ENCODE measurements at places on chromosomes 3 and 15.

GRCh38 chr3:69746119-69746518 is 6.9 kb downstream of the MITF start:
- H3K27me3 ChIP-seq = peaks cover 4% of the 10 kb centered on the region
- no peak for DNase-seq
- no peaks in the 10 kb centered on the region for H3K4me1 ChIP-seq

DNA sequence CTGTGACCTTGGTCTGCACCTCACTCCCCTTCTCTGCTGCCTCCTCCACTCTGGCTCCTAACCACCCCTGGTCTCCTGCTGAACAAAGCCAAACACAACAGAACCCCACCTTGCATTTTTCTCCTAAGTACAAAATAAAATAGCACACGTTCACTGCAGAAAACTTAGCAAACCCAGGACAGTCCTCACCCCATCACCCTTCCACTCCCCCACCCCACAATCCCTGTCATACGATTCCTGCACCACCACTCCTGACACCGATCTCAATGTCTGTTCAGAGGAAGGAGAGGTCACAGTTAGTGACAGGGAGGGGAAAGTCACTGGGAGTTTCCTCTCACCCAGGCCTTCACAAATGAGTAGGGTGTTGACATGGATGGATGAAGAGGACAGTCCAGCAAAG is 4.2 kb downstream of the VPS33B start:
- H3K27ac ChIP-seq = no peak overlapping the region
- peaks cover 43% of the 10 kb centered on the region for H3K36me3 ChIP-seq
- DNase-seq = no peak
- H3K27me3 ChIP-seq = no peaks in the 10 kb centered on the region
- H3K4me3 ChIP-seq = no peak overlapping the region

GRCh38 chr15:51163843-51164242 is 69.1 kb upstream of the TNFAIP8L3 start:
- H3K27me3 ChIP-seq = no peaks in the 10 kb centered on the region
- no peak overlapping the region for H3K27ac ChIP-seq
- H3K4me3 ChIP-seq = no peak overlapping the region
- peaks cover 2% of the 10 kb centered on the region for H3K4me1 ChIP-seq
- no peak for DNase-seq

- DNase-seq = no peak
- H3K27ac ChIP-seq = peak overlapping the region; percentile 2
- no peaks in the 10 kb centered on the region for H3K27me3 ChIP-seq
These were observed 43.1 kb downstream of the AMOTL2 start for GRCh38 chr3:134330883-134331810.

DNA sequence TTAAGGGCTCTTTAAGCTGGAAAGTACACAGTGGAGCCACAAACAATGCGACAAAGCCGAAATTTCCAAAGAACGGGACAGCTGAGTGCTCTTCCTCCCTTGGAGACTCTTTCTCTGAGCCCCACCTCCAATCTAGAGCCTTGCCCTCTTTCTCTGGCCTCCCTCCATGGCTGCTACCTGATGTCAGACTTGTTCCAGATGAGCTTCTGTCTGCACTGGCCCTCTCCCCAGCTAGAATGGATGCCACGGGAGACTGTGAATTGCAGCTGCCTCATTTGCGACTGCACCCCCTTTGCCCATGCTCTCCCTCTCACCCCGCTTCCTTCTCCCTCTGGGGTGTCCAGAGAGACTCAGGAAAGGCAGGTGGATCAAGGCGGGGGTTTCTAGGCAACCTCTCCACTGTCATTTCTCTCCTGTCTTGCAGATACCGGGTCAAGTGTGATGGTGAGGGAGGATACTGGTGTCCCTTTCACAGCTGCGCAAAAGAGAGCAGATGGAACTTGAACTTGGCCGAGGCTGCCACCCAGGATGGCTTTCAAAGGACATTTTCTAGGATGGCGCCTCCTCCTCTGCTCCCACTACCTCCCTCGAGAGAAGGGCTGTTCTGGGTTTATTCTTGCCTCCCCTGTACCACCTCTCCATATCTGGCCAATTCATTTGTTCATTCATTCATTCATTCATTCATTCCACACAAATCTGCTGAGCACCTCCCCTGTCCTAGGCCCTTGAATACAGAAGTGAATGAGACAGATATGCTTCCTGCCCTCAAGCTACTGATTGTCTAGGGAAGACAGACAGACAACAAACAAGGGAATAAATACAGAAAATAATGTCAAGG is 12.8 kb downstream of the ATP2B2 start:
- no peak overlapping the region for H3K27ac ChIP-seq
- peaks cover 6% of the 10 kb centered on the region for H3K4me1 ChIP-seq
- H3K4me3 ChIP-seq = no peak overlapping the region

DNA sequence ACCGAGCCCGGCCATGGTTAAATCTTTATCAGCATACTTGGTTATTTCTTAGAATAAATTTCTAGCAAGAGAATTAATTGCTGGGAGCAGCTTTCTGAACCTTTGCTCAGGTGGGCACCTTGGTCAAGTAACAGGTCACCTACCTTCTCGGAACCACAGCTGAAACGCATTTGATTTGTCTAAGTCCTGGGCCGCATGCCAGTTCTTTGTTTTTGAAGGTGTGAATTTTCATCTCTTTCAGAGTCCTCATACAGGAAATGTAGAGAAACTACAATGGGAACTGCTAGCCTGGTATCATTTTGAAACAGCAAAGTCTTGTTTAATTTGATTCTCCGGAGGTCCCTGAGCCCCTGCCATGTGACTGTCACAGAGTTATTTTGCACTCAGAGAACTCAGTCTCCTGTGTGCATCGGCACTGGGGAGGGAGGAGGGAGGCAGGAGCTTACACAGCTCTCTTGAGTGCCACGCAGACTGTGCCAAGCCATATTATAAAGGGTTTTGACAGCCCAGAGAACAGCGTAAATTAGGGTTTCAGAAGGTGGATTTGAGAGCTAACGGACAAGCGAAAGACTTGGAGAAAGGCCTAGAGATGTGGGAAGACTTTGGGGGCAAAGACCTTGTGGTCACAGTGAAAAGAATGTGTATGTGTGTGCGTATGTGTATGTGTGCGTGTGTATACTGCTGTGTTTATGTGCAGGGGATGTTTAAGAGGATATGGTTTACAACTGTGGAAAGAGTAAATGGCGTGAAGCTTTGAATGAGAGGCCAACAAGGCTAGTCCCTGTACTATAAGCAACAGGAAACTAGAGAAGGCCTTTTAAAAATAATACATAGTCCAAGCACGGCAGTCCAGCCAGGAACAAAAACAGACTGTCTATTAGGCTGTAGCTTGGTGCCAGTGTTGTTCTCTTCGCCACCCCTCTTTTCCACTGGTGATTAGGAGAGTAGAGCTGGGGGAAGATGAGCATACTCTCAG is 61.8 kb upstream of the ATP13A3 start:
- H3K36me3 ChIP-seq = no peaks in the 10 kb centered on the region
- H3K27me3 ChIP-seq = no peaks in the 10 kb centered on the region
- no peak for DNase-seq
- no peak overlapping the region for H3K27ac ChIP-seq
- peaks cover 2% of the 10 kb centered on the region for H3K4me1 ChIP-seq

- no peak overlapping the region for H3K4me3 ChIP-seq
- no peak overlapping the region for H3K27ac ChIP-seq
- H3K27me3 ChIP-seq = no peaks in the 10 kb centered on the region
- peaks cover 2% of the 10 kb centered on the region for H3K36me3 ChIP-seq
These were observed 16.0 kb upstream of the NR2F2 start for GRCh38 chr15:96314518-96314917.

DNA sequence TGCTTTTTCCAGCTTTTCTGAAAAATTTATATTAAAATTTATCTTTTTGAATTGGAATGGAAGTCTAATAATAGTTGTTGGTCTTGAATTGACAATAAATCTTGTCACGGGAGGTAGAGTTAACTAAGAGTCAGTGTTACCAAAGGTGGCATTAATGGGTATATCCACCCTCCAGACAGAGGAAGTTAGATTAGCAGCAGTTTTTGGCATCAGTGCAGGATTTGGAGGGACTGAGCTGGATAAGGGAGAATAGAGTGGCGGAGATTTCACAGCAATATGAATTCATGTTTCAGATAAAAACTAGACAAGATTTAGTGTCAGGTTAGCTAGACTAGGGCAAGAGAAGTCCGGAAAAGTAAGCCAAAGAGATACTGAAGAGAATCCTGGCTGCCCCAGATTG is 201.3 kb upstream of the ZBTB20 start:
- peaks cover 3% of the 10 kb centered on the region for H3K4me1 ChIP-seq
- no peak overlapping the region for H3K4me3 ChIP-seq
- no peak for DNase-seq
- H3K27ac ChIP-seq = peak overlapping the region; percentile 45
- H3K27me3 ChIP-seq = no peaks in the 10 kb centered on the region
- no peaks in the 10 kb centered on the region for H3K36me3 ChIP-seq

- no peak overlapping the region for H3K27ac ChIP-seq
- no peaks in the 10 kb centered on the region for H3K27me3 ChIP-seq
- H3K4me3 ChIP-seq = no peak overlapping the region
- H3K4me1 ChIP-seq = peaks cover 3% of the 10 kb centered on the region
These were observed 40.0 kb downstream of the ATP2C1 start for GRCh38 chr3:130933801-130934345.

- no peak for DNase-seq
- no peak overlapping the region for H3K27ac ChIP-seq
- no peak overlapping the region for H3K4me3 ChIP-seq
- H3K27me3 ChIP-seq = no peaks in the 10 kb centered on the region
- H3K4me1 ChIP-seq = no peaks in the 10 kb centered on the region
These were observed 53.1 kb upstream of the ARNT2 start for GRCh38 chr15:80350941-80351610.

GRCh38 chr3:123143669-123144411 is 57.9 kb upstream of the SEC22A start:
- no peaks in the 10 kb centered on the region for H3K27me3 ChIP-seq
- DNase-seq = no peak
- no peak overlapping the region for H3K4me3 ChIP-seq
- no peaks in the 10 kb centered on the region for H3K36me3 ChIP-seq
- H3K27ac ChIP-seq = no peak overlapping the region

- H3K4me3 ChIP-seq = no peak overlapping the region
- no peak overlapping the region for H3K27ac ChIP-seq
- H3K36me3 ChIP-seq = peaks cover 29% of the 10 kb centered on the region
- H3K27me3 ChIP-seq = no peaks in the 10 kb centered on the region
These were observed 60.3 kb downstream of the MAP6D1 start for GRCh38 chr3:183764847-183765731.

DNA sequence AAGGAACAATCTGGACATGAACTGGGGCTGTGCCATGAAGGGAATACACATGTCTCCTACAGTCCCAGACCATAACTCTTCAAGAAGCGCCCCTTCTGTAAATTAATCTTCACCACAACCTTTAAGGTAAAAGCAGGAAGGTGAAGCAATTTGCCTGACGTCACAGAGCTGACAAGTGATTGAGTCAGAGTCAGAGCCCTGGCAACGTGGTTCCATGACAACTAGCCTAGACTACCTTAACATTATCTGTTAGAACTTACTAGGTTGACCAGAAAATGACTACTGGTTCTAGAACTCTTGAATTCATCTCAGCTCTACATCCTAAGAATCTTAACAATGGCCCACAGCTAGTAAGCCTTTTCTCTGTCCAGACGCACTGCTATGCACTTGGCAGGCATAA is 124.6 kb downstream of the NTRK3 start:
- H3K4me3 ChIP-seq = no peak overlapping the region
- no peaks in the 10 kb centered on the region for H3K4me1 ChIP-seq
- no peak overlapping the region for H3K27ac ChIP-seq
- H3K27me3 ChIP-seq = no peaks in the 10 kb centered on the region

DNA sequence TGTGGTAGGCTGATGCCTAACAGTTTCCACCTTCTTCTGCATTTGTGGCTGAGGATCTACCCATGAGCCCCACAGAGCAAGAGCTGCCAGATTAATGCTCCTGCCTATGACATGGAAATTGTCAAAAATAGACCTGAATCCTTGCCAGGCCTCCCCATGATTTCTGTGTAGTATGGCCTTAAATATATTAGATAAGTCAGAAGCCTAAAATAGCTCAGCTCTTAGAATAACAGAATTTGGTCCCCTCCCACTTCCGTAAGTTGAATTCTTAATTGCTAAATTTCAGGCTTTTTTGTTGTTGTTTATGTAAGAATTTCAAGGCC is 129.0 kb downstream of the SERPINI1 start:
- no peaks in the 10 kb centered on the region for H3K36me3 ChIP-seq
- H3K27me3 ChIP-seq = no peaks in the 10 kb centered on the region
- H3K4me3 ChIP-seq = no peak overlapping the region
- no peak overlapping the region for H3K27ac ChIP-seq
- DNase-seq = no peak
- no peaks in the 10 kb centered on the region for H3K4me1 ChIP-seq

DNA sequence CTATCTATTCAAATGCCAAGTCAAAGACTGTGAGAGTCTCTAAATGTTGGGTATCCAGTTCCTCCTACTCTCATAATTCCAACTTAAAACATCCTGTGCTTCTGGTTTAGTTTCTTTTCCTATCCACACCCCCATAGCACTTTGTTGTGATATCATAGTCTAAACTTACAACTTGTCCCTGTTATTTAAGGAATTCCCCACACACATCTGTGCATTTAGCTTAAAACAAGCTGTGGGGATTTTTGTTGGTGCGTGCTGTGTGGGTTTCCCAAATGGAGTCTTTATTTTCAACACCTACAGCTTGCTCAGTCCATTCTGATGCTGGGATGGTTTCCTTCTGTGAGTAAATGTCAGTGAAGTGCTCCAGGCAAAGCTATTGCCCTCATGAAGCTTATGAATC is 167.3 kb downstream of the GMNC start:
- no peak overlapping the region for H3K27ac ChIP-seq
- no peaks in the 10 kb centered on the region for H3K27me3 ChIP-seq
- H3K4me3 ChIP-seq = no peak overlapping the region
- H3K36me3 ChIP-seq = no peaks in the 10 kb centered on the region
- no peak for DNase-seq
- H3K4me1 ChIP-seq = no peaks in the 10 kb centered on the region

Measured in neuronal stem cell (in vitro differentiated cells).